ENCODE measurements at places on chromosomes 16 and 17. TPM values are rescaled to one million over a fixed set of nuclear protein-coding genes. Genes with fewer than 3 reads are reported as not detected.

CCL7 gene
- not detected for total RNA-seq

ATP1B2 gene
- not detected for total RNA-seq

PLD6 gene
- 4.2 TPM for total RNA-seq

CIBAR2 gene
- not detected for total RNA-seq

TNFRSF13B gene
- not detected for total RNA-seq

SLC47A1 gene
- not detected for total RNA-seq

CLEC3A gene
- not detected for total RNA-seq

GGNBP2 gene
- total RNA-seq = 122 TPM

SLC16A6 gene
- 6.9 TPM for total RNA-seq

KRT40 gene
- not detected for total RNA-seq

Measured in activated CD8-positive, alpha-beta T cell treated with anti-CD3 and anti-CD28 coated beads, Interleukin-2, amount 10 ng/mL, durations not matched to agents 7 days and 5 days (primary cell).